Urinary bladder (tissue), 4 donors: ENCODE measurements at places on chromosomes 1 and 21. TPM values are rescaled to one million over a fixed set of nuclear protein-coding genes. Genes with fewer than 3 reads are reported as not detected.

- DNase-seq, result no peak
These were observed 90.9 kb downstream of the GIPC2 start for GRCh38 chr1:78136680-78137079.

- DNase-seq, result no peak
These were observed 21.9 kb upstream of the XPR1 start for GRCh38 chr1:180609643-180610555.

- DNase-seq, result no peak
These were observed 161.5 kb upstream of the SAMSN1 start for GRCh38 chr21:14707511-14708020.

DNA sequence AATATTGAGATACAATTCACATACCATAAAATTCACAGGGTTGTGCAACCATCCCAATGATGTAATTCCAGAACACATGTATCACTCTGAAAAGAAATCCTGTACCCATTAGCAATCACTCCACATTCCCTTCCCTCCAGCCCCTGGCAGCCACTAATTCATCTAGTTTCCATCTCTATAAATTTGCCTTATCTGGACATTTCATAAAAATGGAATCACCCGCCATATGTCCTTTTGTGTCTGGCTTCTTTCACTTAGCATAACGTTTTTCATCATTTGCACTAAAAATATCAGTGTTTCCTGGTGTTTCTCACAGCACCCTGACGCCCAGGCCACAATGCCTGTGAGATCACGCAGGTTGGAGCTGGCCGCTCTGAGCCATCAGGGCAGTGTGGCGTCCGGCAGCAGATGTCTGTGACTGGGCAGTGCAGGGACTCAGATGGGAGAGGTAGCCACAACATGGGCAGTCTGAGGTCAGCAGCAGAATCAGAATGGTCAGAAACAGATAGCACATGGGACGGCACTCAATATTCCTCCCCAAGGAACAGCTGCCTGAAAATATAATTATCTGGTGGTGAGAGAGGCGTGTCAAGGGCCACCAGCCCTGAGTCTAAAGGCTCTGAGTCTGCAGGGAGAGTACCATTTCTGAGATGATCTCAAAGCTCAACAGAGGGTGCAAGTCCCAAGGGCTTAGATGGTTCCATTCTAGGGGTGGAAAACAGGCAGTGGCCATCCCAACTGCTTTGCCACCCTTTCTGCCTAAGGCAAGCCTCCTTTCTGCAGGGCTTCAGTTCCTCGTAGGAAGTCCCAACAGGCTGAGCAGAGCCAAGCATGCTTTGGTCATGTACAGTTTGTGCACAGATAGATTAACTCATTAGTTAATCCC, 129.4 kb upstream of the EDN2 start:
- DNase-seq, result peak; percentile 7

GRCh38 chr1:171137580-171137979, 46.9 kb downstream of the FMO3 start:
- no peak for DNase-seq

DNA sequence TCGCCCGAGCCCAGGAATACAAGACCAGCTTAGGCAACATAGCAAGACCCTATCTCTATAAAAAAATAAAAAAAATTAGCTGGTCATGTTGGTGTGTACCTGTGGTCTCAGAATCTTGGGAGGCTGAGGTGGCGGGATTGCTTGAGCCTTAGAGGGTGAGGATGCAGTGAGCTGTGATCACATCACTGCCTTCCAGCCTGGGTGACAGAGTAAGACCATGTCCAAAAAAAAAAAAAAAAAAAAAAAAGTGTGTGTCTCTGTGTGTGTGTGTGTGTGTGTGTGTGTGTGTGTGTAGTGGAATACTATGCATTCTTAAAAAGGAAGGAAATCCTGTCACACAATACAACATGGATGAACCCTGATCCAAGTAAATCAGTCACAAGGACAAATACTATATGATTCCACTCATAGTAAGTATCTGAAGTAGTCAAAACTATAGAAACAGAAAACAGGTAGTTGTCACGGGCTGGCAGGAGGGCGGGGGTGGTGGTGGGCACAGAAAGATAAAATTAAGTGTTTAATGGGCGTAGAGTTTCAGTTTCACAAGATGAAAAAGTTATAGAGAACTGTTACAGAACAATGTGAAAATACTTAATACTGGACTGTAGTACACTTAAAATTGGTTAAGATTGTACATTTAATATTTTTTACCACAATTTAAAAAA, 47.8 kb downstream of the SELENOF start:
- no peak for DNase-seq

- no peak for DNase-seq
These were observed 13.2 kb downstream of the LAMC2 start for GRCh38 chr1:183199304-183199703.

Gene OR2T29
- not detected for total RNA-seq

Gene CFAP107
- not detected for total RNA-seq

Gene KRTAP8-1
- total RNA-seq, result not detected

Gene PTAFR
- total RNA-seq, result 3.0 TPM

Gene ESPN
- 0.58 TPM for total RNA-seq

Gene SERTAD4
- total RNA-seq, result 6.9 TPM

Gene B3GALT5
- total RNA-seq, result 2.0 TPM

Gene TRIM67
- total RNA-seq, result 0.42 TPM

Gene OLIG2
- total RNA-seq, result not detected
